ENCODE measurements at places on chromosomes 6 and 20.
A peak's percentile ranks its signal among the peaks of the same experiment; 100 is the strongest.

GRCh38 chr6:25902071-25902470 is 28.0 kb upstream of the SLC17A3 start:
- no peak for DNase-seq

- DNase-seq, result no peak
These were observed 250.0 kb downstream of the EPM2A start for GRCh38 chr6:145485288-145485687.

DNA sequence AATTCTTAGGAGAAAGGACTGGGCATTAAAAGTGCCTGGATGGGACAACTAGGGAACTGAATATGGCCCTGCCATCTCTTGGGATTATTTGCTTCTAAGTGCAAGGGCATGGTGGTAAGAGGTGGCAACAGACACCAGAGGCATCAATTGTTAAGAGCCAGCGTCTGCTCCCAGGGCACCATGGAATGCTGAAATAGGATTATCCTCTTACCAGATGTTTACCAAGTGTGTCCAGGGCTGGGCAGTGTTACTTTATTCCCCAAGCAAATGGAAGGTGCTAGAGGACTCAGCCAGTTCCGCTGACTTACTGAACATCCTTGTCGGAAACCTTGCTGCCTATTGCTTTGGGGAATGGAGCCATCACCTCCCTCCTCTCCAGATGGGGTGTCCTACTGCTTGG is 273.6 kb upstream of the SUPT3H start:
- no peak for DNase-seq

GRCh38 chr6:27809939-27810767 is 102.0 kb downstream of the OR2B2 start:
- DNase-seq, result peak; percentile 88

- no peak for DNase-seq
These were observed 18.5 kb downstream of the POM121L2 start for GRCh38 chr6:27293436-27294098.

DNA sequence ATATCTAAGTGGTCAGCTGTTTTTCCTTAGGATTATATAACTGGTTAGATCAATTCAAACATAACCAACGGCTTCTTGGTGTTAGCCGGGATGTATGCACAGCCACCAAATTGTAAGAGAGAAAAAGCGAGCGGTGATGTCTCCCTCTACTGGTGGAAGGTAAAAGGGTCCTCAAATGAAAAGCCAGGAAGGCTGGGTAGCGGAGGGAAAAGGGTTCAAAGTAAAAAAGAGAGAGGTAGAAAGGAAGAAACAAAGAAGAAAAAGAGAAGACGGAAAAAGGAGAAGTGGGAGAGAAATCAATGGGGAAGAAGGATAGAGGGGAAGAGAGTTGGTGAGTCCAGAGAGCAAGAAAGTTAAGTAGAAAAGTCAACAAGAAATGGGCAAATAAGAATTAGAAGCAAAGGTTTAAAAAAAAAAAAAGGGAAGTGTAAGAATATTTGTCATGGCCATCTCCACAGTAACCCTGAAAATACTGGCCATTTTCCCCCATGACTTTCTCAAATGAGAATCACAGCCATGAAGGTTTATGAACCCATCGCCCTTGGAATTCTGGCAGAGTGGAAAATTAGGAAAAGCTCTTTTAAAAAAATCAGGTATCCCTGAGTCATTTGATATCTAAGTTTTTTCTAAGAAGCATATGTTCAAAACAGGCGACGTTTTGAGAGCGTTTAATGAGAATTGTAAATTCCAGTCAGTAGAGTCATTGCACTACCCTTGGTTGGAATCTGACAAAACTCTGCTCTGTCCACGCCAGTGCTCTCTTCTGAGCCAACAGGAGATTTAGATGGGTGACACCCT is 155.6 kb upstream of the SNX9 start:
- peak; percentile 61 for DNase-seq

DNA sequence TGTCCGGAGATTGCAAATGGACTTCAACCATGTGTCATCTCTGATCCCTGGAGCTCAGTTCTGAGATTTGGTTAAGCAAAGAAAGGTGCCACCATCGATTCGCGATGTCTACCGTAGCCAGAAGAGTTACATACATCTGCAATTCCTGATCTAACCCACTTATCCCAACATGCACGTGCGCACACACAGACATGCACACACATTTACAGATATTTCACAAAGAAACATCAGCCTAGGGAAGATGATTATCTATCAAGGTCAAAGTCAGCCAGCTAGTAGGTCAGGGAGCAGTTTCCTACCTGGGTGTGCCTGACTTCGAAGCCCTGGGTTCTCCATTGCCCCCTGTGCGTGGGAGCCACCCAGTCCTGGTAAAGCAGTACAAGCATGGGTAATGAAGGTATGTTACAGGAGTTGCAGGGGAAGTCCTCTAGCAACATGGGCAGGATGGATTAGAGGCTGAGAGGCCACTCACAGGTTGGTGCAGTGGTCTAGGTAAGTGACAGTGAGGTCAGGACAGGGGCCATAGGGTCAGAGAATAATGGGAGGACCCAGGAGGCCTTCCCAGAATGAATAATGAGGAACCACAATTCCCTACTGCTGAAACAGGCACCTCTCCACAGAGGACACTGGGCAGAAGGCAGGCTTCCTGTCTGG is 85.2 kb upstream of the MYL9 start:
- no peak for DNase-seq

DNA sequence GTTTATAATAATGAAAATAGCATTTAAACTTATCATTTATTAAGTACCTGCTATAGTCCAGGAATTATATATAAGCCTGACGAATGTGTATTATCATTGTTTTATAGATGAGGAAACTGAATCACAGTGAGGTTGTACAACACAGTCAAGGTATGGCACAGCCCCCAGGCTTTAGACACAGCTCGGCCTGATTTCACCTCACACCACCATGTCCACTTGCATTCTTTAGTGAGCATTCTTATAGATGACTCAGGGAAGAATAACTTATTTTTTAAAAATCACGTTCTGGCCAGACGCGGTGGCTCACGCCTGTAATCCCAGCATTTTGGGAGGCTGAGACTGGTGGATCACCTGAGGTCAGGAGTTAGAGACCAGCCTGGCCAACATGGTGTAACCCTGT is 289.0 kb downstream of the SYNE1 start:
- no peak for DNase-seq

DNA sequence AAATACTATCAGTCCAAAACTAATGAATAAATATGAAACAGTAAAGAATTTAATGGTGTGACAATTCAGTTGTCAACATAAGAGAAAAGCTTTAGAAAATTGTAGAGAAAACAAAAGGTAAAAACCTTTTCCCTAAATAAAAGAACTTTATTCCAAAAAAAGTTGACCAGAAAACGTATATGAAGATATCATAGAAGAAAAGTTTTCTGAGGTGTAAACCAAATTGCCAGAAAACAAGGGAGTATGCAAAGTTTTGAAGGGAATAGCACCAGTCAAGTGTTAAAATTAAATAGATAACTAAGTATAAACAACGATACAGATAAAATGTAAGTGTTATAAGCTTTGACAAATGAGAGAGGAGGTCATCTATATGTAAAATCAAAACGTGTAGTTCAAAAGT is 104.9 kb downstream of the HIVEP1 start:
- DNase-seq, result no peak

GRCh38 chr6:34036357-34037069 is 109.4 kb downstream of the GRM4 start:
- DNase-seq, result no peak

DNA sequence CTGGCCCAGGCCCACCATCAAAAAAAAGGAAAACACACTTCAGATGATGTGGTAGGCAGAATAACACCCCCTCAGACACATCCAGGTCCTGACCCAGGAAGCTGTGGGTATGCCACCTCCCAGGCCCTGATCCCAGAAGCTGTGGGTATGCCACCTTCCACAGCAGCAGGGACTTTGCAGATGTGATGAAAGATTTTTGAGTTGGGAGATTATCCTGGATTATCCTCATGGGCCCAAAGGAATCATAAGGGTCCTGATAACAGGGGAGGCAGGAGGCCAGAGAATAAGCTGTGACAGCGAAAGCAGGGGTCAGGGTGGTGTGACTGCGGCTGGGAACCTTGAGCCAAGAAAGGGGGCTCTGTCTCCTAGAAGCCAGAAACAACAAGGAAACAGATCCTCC is 55.0 kb downstream of the BMP7 start:
- DNase-seq, result no peak

GRCh38 chr6:147000545-147001488 is 203.4 kb upstream of the STXBP5 start:
- DNase-seq, result no peak

GRCh38 chr6:26561533-26562466 is 23.6 kb downstream of the HMGN4 start:
- no peak for DNase-seq

GRCh38 chr6:84526631-84527030 is 237.8 kb downstream of the TBX18 start:
- no peak for DNase-seq

- DNase-seq, result no peak
These were observed 46.9 kb upstream of the SPACA1 start for GRCh38 chr6:88000713-88001112.

DNA sequence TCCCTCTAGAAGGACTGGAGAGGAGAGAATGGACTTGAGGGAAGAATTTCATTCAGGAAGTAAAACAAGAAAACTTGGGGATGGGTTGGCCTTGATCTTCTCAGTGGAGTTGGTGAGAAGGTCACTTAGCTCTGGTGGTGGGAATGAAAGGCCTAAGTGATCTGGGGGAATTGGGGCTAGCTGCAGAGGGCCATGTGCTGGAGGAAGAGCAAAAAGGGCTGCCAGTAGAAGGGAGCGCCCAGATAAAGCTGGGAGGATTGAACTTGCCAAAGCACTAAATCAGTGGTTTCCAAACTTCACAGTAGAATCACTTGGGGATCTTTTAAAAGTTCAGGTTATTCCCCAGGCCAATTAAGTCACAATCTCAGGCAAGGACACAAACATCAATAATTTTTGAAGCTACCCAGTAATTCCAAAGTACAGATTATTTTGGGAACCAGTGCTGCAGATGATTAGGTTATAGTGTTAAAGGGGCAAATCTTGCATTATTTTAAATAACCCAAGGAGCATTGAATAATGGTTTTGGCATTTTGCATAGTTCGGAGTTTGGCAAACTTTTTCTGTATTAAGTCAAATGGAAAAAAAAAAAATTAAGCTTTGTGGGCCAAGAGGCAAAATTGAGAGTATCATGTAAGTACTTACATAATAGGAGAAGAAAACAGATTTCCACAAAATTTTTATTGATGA is 36.5 kb upstream of the RFPL4B start:
- no peak for DNase-seq

- no peak for DNase-seq
These were observed 232.0 kb downstream of the IBTK start for GRCh38 chr6:82015526-82015925.

GRCh38 chr6:131828080-131828479 is 20.3 kb downstream of the ENPP1 start:
- no peak for DNase-seq
